ENCODE measurements at places on chromosomes 5 and 9.

- DNase-seq = peak; percentile 47
Measured at GRCh38 chr9:97573482-97574073, 59.6 kb downstream of the TSTD2 start.

DNA sequence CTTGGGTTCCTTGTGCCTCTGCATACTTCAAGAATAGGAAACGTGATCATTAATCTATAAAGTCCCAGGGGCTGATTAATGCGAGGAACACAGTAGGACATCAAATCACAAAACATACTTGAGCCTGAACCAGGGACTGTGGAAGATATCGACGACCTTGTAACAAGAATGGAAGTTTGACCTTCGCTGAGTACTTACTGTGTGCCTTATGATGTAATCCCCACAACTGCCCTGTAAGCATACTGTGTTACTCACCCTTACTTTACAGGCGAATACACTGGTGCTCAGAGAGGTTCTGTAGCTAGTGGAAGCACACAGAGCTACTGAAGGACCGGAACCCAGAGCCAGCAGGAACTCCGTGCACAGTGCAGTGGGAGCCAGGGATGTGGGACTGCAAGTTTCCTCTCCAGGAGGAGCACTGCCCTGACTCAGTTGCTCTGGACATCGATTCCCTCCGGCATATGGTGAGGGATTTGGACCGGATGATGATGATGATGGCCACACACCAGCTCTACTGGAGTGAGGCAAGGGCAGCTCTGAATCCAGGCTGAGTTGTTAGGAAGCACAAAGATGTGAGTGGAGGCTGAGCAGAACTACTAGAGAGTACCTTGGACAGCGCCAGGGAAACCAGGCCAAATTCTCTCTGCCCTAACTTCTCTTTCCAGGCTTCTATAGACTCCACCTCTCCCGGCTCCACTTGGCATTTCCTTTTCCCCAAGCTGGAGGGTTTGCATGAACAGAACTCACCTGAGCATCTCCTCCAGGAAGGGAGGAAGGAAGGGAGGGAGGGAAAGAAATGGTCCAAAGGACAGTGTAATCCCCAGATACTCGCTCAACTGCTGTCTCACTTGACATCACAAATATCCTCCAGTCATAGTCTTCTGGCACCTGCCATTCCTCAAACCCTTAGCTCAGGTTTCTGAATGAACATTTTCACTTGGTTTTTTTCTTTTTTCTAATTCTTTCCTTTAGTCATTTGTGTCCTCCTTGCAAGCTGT, 1.5 kb upstream of the GABBR2 start:
- DNase-seq = peak; percentile 29

DNA sequence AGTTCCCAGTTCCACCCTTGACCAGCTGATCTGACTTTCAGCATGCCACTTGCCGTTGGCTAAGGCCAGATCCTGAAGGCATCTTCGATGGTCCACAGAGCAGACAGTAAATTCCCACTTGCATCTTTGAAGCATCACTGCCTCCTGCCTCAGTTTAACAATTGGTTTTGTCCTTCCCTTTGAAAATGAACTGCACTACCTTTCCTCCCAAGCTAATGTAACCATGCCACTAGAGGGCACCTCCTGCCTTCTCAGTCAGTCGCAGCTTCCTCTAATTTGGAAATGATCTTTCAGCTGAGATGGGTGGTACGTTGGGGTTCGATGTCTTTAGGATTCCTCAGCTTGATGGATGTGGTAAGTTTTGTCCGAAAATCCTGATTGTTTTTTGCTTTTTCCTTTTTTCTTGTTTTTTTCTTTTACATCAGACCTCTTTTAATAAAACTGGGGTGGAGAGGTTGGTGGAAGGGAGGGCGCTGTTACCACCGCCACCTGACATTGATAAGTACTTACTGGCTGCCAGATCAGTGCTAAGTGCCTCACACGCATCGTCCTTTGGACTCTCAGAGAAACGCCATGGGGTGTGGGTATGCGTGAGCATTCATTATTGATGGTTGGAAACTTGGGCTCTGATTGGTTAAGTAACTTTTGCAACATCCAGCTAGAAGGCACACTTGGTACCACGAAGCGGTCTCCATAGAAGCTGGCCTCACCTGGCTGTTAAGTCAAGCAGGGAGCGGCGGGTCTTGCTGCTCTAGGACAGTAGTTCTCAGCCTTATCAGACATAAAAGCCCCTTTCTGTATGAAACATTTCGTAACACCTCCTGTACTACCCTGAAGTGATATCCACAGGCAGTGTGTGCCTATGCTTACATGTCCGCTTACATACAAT, 16.9 kb downstream of the PTTG1 start:
- DNase-seq = peak; percentile 84

- DNase-seq = peak; percentile 86
Measured at GRCh38 chr5:79235261-79235633, 684 bp upstream of the JMY start.

DNA sequence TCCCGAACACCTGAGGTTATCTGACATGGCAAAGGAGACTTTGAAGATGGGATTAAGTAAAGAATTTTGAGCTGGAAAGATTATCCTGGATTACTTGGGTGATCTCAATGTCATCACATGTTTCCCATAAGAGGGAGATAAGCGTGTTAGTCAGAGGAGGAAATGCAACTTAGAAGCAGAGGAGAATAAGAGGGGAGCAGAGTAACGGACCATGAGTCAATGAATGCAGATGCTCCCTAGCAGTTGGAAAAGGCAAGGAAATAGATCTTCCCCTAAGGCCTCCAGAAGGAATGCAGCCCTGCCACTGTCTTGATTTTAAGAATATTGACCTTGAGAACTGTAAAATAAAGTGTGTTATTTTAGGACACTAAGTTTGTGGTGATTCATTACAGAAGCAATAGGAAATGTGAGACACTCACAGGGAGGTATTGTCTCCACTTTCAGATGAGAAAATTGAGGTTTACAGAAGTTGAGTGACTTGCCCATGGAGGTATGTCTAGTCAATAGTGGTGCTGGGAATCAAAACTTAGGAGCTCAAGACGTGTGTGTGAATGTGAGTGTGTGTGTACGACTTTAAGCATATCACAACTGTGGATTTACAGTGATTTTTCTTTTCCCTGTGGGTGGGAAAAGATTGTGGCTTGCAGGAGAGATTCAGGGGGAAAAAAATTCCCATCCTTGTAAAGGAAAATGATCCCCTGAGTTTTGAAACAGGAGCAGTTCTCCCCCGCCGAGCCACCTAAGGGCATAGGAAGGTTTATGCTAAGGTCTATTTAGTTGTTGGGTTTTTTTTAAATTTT, 125.3 kb downstream of the TRIM32 start:
- no peak for DNase-seq

DNA sequence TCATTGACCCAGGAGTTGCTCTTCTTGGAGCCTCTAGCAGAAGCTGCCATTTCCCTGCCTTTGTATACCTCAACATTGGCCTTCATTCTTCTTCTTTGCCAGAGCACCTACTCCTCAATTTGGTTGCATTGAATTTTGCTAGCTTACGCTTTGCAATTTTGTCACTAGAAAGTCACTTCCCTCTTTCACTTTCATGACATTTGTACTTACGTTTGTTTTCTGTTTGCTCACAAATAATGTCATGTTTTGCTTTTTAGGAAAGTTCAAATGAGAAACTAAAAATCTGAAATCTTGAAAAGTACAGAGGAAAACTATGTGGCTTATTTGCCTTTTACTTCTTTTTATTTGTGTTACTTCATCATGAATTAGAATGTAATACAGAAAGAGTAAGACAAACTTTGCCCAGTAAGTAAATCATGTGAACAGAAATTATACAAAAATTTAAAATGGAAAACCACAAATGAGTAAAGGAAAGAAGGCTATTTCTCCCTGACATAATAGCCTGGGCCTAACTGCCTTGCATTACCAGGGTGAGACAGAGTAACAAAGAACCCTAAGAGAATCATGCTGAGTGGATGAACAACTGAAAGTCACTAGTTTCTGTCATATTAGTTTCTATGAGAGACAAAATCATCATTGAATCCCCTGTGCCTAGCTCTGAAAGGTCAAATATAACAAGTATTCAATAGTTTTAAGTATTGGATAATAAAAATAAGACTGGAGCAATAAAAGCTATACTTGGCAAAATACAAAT, 7.4 kb upstream of the IFNA1 start:
- DNase-seq = no peak

DNA sequence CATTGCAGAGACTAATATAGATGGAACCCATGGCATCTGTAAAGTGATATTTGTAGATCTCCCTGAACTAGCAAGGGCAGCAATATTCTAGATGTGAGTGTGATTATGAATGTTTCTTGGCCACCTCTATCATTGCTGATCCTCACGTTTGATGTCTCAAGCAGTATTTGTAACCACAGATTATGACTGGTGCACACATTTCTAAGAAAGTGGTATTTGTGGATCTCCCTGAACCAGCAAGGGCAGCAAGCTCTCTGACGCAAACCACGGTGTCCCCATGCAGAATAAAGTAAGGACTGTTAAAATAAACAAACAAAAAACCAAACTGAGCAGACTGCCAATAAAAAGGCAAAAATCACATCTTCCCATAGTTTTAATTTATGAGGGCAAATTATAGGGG, 301.3 kb downstream of the CSNK1G3 start:
- DNase-seq = no peak

Data from SW480 (cell line).